ENCODE measurements at places on chromosomes 7 and 10.

GRCh38 chr10:3074145-3074665 is 6.9 kb downstream of the PFKP start:
- no peak for DNase-seq

DNA sequence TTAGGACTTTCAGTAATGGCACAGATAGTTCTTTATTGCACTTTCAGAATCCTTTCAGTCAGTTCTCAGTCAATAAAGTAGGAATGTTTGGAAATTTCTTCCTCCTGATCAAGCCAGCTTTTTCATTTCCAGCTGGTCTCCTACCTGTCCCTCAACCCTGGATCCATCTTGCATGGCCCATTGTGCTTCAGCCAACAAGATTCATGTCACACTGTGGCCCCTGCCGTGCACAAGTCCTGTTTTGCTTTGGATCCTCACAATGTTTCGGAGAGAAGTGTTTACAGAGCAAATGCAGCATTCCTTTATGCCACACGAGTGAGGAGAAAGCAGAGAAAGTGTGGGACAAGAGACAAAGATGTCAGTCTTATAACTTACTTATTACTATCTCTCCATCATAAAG is 1694.7 kb upstream of the LRRTM3 start:
- DNase-seq: no peak

GRCh38 chr10:133210398-133211140 is 19.4 kb upstream of the UTF1 start:
- no peak for DNase-seq

DNA sequence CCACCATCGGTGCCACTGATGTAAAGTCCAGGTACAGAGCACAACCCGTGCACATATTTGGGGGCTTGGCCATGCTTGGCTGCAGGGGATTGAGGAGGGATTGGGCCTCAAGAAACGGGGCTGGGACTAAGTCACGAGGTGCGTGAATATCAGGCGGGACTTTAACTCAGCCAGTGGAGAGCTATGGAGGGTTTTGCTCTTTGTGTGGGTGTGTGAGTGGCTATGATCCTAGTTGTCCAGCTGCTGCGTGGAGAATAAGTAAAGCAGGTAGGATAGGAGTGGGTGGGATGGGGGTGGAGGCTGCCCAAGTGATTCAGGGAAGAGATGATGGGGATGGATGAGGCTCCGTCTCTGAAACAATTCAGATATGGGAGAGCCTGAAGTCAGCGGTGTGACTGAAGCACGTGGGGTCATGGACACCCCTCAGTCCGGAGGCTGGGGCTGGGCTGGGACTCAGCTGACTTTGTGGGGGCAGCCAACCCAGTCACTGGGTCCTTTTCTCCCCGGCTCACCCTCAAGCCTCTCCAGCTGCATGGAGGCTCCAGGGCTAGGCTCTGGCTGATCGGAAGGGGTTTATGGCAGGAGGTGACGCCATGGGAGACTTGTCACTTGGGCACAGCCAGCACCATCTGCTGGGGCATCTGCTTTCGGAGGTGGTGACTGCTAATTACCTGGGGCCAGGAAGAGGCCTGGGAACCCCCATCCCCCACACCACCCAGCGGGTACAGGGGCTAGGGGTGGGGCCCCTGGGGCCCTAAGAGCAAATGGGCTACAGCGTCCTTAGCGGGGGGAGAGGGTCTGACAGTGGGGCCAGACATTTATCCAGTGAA is 1.7 kb upstream of the LFNG start:
- DNase-seq: no peak
